ENCODE measurements at places on chromosomes 2 and 18.
A peak's percentile ranks its signal among the peaks of the same experiment; 100 is the strongest.

- no peak for DNase-seq
Measured at GRCh38 chr2:157779794-157780193, 96.3 kb downstream of the ACVR1 start.

GRCh38 chr2:53286345-53286744 is 481.3 kb upstream of the CHAC2 start:
- no peak for DNase-seq

DNA sequence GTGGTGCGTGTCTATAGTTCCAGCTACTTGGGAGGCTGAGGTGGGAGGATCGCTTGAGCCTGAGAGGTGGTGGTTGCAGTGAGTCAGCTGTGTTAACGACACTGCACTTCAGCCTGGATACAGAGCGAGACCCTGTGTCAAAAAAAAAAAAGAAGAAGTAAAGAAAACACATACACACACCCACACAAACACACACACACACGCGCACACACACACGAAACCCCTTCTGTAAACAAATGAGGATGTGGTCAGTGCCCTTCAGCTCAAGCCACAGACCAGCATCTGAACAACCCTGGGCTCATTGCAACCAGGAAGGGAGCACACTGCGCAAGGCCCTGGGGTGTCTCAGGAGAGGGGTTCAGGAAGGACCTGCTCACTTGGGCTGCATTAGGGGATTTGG is 47.9 kb upstream of the KCNF1 start:
- DNase-seq: peak; percentile 22

DNA sequence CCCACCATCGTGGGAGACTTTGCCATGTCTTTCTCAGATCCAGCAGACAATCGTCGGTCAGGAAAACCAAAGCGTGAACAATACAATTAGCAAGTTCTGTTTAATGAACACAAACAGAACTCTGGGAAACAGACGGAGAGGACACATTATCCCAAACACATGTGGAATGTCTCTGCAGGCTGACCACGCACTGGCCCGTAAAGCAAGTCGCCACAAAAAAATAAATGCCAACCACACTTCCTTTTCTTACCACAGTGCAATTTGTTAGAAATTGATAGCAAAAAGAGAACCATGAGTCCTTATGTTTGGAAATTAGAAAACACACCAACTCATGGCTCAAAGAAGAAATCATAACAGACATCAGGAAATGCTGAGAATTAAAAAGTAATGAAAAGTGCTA is 210.9 kb downstream of the TWIST2 start:
- DNase-seq: no peak

- DNase-seq: no peak
Measured at GRCh38 chr2:208101716-208102631, 22.4 kb downstream of the CRYGD start.

GRCh38 chr18:70195852-70196434 is 9.5 kb downstream of the RTTN start:
- DNase-seq: no peak

DNA sequence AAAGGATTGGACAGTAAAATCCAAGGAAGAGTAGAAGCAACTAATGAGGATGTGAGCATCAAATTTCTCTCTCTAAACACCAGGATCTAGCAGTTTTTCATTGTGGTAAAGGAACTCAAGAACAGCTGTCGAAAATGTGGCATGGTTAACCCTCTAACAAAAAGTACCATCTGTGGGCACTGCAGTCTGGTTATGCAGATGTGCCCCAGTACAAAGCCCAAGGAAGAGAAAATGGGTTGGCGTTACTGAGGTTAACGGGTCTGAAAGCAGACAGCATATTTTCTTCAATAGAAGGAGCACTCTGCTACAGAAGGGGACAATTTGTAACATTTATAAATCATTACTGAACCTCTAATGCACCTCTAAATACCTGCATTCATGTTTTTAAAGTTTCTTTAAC is 253.0 kb upstream of the HNRNPA3 start:
- no peak for DNase-seq

GRCh38 chr2:203722411-203722810 is 16.0 kb downstream of the CD28 start:
- no peak for DNase-seq

GRCh38 chr18:60686142-60686541 is 313.6 kb upstream of the MC4R start:
- no peak for DNase-seq

GRCh38 chr2:134360745-134361487 is 107.0 kb downstream of the MGAT5 start:
- no peak for DNase-seq

DNA sequence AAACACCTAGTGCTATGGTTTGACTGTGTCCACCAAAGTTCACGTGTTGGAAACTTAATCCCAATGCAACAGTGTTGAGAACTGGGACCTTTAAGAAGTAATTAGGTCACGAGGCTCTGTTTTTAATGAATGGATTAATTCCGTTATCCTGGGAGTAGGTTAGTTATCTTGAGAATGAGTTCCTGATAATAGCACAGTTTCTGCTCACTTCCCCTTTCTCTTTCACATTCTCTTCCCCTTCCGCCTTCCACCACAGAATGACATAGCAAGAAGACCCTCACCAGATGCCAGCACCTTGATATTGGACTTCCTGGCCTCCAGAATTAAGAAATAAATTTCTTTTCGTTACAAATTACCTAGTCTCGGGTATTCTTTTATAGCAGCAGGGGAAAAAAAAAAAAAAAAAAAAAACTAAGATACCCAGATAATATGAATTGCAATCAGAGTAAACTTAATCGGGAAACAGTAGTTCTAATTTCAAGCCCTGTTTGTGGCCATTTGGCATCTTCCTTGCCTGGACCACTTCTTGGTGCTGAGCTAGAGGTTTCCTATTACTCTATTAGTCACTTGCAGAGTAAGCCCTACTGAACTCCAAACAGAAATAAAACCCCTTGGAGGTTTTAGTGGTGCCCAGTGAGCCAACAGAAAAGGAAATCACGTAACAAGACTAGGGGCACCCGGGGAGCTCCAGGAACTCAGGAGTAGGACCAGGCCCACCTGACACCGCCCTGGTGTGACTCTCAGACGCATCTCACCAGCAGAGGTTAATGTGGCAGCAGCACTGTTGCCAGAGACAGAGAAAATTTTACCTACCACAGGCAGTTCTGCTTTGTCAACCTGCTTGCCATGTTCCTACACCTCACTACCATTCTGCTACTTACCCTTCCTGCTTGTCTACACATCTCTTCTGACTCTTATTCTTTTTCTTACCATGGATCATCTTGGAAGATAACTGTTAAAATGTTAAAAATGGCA is 147.6 kb upstream of the CAB39 start:
- DNase-seq: no peak

DNA sequence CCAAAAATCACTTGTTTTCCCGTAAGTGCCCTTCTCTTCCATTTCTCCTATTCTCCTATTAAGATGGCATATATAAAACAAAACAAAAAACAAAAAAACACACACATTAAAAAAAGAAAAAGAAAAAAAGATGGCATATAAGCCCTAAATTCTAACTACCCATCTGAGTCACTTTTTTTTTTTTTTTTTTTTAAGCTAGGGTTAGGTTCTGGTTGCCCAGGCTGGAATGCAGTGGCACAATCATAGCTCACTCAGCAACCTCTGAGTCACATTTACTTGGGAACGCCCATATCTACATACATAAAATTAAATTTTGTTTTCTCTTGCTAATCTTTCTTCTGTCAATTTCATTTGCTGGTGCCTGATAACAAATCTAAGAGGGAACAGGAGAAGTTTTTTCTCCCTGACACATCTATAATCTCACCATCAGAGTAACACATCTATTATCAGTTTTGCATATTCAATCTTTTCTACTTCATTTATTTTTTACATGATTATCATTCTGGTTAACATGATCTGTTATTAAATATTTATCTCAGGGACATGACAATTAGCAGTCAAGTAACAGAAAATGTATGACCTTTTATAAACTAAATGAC is 52.1 kb downstream of the EEF1B2 start:
- DNase-seq: no peak

- no peak for DNase-seq
Measured at GRCh38 chr18:7946734-7947377, 379.7 kb downstream of the PTPRM start.

DNA sequence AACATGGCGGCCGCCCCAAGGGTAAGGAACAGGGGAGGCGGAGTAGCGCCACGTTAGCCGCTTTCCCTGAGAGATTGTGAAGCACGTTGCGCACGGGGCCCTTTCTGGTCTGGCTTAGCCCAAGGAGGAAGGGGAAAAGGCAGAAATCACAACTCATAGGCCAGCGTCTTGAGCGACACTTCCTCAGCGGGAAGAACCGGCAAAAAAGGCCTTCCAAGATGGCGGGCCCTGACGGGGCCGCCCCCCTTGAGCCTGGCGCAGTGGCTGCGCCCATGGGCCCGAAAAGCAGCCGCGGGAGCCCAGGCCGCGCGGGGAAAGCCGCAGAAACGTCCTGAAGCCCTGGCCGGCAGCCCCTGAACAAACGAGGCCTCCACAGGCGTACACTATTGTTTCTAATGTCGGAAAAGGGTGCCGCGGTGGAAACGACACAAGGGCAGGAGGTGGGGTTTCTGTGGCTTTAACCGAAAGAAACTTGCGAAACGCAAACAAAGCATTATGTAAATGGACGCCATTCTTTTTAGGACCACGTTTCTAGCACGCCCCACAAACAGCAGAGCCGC is 919 bp upstream of the PCBP1 start:
- DNase-seq: no peak

GRCh38 chr2:160010361-160011145 is 51.9 kb downstream of the PLA2R1 start:
- DNase-seq: no peak

- peak; percentile 9 for DNase-seq
Measured at GRCh38 chr2:205776139-205776538, 93.8 kb downstream of the NRP2 start.

DNA sequence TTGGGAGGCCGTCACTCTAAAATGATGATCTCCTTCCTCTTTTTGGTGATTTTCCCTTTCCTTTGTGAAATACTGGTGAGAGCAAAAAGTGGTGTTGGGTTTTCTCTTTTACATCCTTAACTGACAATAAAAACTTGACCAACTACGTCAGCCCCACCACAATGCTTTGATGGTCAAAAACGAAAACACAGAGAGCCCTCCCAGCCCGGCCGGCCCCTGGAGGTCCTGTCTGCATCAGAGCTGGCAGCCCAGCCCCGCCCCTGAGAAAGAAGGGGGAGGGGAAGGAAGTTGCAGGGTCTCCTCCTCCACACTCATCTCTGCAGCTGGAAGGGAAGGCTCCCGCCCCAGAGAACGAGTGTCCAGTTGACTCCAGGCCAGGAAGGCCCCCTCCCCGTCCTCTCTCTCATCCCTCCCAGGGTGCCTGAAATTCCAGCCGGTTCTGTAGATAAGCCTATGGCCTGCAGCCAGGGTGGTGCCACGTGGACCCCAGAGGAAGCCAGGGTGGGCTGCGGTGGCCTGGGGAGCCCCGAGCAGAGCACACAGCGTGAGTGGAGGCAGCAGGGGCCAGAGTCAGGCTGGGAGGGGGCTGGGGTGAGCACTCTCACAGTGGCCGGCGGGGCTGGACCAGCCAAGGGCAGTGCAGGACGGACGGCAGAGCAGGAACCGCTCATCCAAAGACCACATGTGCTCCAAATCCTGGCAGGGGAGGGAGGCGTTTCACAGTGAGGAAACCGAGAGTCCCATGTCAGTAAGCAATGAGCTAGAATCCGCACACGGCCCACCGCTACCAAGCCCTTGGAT is 19.8 kb downstream of the BIN1 start:
- DNase-seq: peak; percentile 78

DNA sequence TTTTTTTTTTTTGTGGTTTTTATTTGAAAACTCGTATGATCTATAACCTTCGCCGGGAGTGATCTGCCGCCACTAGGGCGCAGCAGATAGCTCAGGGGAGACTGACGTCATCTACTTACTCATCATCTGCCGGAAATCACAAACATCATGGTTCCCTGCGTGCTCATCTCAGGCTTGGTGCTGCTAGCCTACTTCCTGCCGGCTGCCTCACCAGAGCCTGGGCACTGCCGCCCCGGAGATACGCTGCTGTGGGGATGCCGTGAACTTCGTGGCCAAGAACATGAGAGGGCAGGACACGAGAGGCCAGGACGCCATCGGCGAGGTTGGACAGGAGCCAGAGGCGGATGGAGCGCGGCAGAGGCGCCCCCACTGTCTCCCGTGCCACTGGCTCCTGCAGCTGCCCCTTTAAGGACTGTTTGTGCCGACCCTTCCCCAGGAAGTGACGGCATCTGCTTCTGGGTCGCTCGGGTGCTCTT is 68.8 kb downstream of the DOK6 start:
- DNase-seq: peak; percentile 5

- no peak for DNase-seq
Measured at GRCh38 chr18:3924455-3924854, 474.5 kb downstream of the TGIF1 start.

DNA sequence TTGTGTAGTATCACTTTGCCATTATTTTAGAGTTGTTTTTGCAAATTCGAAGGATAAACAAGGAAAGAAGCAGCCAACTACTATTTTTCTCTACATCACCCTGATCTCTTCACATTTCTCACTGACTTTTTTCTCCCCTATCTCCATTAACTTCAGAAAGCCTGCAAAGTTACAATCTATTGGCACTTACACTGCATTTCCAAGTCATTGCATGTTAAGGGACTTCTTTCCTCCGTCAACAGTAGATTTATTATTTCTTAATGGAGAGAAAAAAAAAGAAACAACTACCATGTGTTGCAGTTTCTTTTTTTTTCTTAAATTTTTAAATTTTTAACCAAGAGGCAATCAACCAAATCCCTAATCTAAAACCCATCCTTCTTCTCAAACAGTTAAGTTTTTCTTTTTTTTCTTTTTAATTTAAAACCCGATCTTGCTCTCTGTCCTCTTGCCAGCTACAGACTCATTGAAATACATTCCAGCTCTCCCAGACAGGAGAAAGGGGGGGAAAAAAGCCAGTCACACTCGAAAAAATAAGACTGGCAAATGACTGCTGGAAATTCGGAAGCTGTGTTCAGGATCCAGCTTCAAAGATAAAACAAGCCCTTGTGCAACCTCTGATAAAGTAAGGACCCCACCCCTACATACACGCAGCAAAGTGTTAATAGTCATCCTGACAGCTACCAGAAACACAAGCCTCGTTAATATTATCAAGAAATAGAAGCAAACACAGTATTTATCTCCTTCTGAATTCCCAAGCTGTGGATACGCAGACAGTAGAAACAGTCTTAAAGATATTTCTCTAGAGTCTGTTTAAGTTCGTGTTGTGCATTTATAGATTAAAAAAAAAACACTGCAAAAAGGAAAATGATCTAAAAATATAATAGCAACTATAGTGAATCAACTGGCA is 1.3 kb downstream of the LRRTM4 start:
- no peak for DNase-seq

DNA sequence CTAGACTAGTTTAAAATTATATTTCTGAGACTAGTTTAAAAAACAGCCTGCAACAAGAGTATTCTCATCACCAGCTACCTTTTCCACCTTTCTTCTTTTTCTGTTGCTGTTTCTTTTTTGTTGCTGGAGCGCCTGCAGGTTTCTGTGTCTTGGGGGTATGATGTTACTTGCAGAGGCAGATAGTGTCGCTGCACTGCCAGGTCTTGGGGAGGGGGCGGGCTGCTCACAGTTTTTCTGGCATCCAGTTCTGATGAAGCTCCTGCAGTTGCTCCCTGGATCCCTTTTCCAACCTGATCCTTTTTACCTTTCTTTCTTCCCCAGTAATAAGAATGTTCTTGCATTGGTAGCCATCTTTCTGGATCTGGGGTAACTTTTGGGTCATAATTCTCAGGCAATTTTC is 8.0 kb upstream of the C18orf32 start:
- DNase-seq: no peak

- DNase-seq: no peak
Measured at GRCh38 chr18:47881752-47882455, 48.6 kb downstream of the SMAD2 start.
